ENCODE measurements at places on chromosomes 4 and X.

- peak overlapping the region; percentile 92 for H3K27ac ChIP-seq
- H3K36me3 ChIP-seq = no peaks in the 10 kb centered on the region
- peak overlapping the region; percentile 86 for H3K4me3 ChIP-seq
These were observed 1.2 kb upstream of the PHKA2 start for GRCh38 chrX:18985186-18985435.

DNA sequence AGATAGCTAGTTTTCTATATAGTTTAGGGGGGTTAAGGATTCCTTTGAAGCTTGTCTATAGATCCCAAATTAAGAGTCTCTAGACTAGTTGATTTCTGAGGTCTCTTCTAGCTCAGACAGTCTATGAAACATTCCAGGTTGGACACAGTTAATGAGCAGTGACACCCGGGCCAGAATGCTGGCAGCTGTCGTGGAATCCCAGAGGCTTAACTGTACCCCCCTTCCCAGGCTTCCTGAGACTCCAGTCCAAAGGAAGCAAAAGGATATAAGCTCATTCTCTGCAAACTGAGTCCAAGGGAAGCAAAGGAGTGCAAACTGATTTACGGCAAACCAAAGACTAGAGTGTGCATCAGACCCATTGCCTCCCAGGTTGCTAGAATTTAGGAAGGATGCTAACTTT lies 62.9 kb downstream of the DCX start:
- no peaks in the 10 kb centered on the region for H3K27me3 ChIP-seq
- H3K36me3 ChIP-seq = no peaks in the 10 kb centered on the region
- H3K4me3 ChIP-seq = no peak overlapping the region
- DNase-seq = no peak
- H3K27ac ChIP-seq = no peak overlapping the region

GRCh38 chrX:42119076-42119475 lies 195.7 kb upstream of the CASK start:
- no peaks in the 10 kb centered on the region for H3K36me3 ChIP-seq

GRCh38 chr4:129046055-129046959 lies 47.0 kb downstream of the SCLT1 start:
- H3K36me3 ChIP-seq = peaks cover 2% of the 10 kb centered on the region
- H3K27me3 ChIP-seq = no peaks in the 10 kb centered on the region
- H3K27ac ChIP-seq = peak overlapping the region; percentile 49
- peaks cover 8% of the 10 kb centered on the region for H3K4me1 ChIP-seq
- no peak for DNase-seq

DNA sequence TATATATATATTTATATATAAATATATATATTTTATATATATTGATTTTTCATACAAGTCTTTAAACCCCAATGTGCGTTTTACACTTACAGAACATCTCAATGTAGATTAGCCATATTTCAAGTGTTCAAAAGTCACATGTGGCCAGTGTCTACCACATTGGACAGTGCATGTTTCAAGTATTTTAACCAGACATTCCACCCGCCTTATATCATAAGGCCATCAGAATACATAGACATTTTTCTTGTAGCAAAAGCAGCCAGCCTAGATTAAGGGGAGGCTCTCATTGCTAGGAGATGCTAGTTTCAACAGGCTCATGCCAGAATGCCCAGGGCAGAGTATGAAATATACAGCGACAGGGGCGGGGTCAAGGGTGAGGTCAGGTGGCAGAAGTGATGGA lies 202.0 kb downstream of the NR3C2 start:
- no peak for DNase-seq
- H3K4me3 ChIP-seq = no peak overlapping the region
- H3K4me1 ChIP-seq = peaks cover 13% of the 10 kb centered on the region

DNA sequence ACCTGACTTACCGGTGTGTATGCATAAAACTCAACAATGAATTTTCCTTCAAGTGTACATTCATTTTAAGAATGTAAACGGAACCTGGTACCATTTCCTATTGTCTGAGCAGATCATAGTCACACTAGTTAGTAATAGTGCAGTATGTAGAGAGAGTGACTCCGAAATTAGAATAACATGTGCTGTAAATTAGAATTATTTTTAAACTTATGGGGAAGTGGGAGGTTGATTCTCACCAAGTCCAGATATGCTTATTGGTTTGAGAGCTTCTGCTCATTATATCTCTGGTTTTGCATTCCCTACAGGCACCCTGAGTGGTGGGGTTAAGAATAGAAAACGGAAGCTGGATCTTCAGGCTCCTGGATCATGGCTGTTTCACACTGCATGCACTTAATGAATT lies 39.6 kb downstream of the KLF3 start:
- DNase-seq = no peak
- no peak overlapping the region for H3K27ac ChIP-seq
- H3K36me3 ChIP-seq = no peaks in the 10 kb centered on the region
- peaks cover 15% of the 10 kb centered on the region for H3K4me1 ChIP-seq
- H3K4me3 ChIP-seq = no peak overlapping the region

- H3K27me3 ChIP-seq = no peaks in the 10 kb centered on the region
- H3K27ac ChIP-seq = no peak overlapping the region
- no peak overlapping the region for H3K4me3 ChIP-seq
- H3K36me3 ChIP-seq = no peaks in the 10 kb centered on the region
- DNase-seq = no peak
These were observed 233.0 kb upstream of the SLC7A11 start for GRCh38 chr4:138475116-138475515.

DNA sequence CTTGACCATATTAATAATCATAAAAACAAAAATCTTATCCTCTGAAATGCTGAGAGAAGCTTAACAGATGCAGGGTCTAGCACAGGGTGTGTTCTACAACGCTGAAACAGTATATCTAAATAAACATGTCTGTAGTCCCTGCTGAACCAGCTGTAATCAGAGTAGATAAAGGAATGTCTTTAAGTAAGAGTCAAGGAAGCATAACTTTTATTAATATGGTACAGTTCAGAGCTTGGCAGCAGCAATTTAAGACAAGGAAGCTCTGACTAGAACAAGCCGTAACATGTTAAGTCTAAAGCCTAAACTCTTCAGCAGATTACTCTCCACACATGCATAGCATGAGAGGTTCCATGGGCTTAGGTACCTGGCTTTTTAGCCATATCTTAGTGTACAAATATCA lies 36.1 kb downstream of the NFKB1 start:
- H3K4me3 ChIP-seq = no peak overlapping the region
- H3K27me3 ChIP-seq = no peaks in the 10 kb centered on the region
- no peak for DNase-seq
- H3K27ac ChIP-seq = no peak overlapping the region
- H3K36me3 ChIP-seq = peaks cover 4% of the 10 kb centered on the region
- peaks cover 40% of the 10 kb centered on the region for H3K4me1 ChIP-seq

- H3K27me3 ChIP-seq = no peaks in the 10 kb centered on the region
- DNase-seq = no peak
- H3K4me3 ChIP-seq = no peak overlapping the region
These were observed 7.9 kb downstream of the NONO start for GRCh38 chrX:71291381-71291780.

DNA sequence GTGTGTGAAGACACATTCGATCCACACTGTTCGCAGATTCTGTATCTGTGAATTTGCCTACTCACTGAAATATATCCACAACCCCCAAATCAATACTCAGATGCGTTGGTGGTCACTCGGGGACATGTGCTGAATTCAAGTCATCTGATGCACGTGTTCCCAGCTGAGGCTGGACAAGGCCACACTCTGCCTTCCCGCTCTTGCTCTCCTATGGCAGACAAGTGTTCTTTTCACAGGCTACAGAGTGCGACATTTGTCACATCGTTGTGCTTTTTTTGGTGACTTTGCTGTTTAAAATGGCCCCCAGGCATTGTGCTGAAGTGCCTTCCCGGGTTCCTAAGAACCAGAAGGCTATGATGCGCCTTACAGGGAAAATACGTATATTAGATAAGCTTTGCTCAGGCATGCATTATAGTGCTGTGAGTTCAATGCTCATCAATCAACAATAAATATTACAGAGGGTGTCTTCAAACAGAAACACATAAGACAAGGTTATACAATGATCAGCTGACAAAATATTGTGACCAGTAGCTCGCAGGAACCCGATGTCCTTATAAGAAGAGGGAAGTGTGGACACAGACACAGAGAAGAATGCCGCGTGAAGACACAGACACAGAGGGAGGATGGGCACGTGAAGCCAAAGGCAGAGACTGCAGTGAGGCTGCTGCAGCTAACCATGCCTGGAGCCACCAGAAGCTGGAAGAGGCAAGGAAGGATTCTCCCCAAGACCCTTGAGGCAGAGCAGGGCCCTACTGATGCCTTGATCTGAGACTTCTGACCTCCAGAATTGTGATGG lies 42.0 kb downstream of the IRF2 start:
- H3K4me3 ChIP-seq = no peak overlapping the region
- H3K4me1 ChIP-seq = peaks cover 46% of the 10 kb centered on the region
- H3K27me3 ChIP-seq = no peaks in the 10 kb centered on the region

DNA sequence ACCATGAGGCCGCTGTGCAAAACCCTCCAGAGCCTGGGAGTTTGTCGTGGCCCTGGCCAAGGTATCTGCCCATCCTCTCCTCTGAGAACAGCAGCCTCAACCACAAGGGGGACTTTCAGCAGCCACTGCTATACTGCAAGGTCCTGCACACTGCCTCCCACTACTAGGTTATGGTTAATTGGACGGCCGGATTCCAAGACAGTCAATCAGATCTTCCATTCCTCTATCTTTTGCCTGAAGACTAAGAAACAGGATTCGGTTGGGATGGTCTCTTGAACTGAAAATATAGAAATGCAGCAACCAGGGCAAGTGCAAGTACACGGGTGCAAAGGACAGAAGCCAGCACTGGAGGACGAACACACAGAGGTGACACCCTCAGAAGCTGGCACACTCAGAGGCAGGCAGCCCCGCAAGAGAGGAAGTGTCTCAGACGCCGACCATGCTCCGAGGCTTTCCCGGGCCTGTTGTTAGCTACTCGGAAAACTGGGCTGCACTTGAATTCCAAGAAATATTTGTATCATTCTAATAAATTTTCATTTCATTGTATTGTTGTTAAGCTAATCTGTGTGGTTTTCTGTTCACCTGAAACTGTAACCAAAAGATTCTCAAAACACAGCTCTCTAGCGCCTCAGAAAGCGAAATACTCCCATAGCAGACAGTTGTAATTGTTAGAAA lies 63.3 kb downstream of the AFAP1 start:
- no peaks in the 10 kb centered on the region for H3K36me3 ChIP-seq
- H3K27ac ChIP-seq = peak overlapping the region; percentile 95
- H3K4me3 ChIP-seq = peak overlapping the region; percentile 86
- peaks cover 45% of the 10 kb centered on the region for H3K4me1 ChIP-seq
- DNase-seq = peak; percentile 29
- H3K27me3 ChIP-seq = no peaks in the 10 kb centered on the region

DNA sequence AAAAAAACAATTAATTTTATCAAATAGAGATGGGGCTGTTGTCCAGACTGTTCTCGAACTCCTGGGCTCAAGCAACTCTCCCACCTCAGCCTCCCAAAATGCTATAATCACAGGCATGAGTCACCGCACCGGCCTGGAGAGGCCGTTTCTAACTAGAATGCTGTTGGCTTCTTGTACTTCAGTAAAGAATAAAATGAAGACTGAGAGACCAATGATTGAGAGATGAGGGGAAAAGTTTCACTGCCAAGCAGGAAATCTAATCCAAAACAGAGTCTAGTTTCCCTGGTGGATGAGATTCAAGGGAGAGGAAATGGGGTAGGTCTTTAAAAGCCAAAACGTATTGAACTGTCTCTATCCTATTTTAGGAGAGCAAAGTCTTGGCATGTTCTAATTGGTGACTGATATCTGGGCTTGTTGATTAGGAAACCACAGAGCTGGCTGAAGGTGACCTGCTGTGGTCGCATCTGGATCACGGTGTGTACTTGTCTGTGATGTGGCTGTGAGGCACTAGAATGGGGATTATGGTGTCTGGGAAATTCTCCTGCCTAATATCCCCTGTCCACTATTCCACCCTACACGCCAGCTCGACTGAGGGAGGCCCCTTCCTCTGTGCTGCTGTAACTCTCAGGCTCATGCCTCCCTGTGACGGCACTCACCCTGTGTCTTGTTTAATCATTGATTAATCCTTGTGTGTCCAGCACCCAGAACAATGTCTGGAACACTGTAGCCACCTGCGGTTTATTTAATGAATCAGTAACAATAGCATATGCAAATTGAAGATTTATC lies 15.0 kb upstream of the TRIM2 start:
- H3K4me3 ChIP-seq = no peak overlapping the region
- H3K36me3 ChIP-seq = no peaks in the 10 kb centered on the region
- H3K27ac ChIP-seq = no peak overlapping the region
- DNase-seq = no peak

GRCh38 chr4:113524505-113525186 lies 236.9 kb downstream of the CAMK2D start:
- no peak overlapping the region for H3K4me3 ChIP-seq
- no peaks in the 10 kb centered on the region for H3K27me3 ChIP-seq
- H3K4me1 ChIP-seq = peaks cover 2% of the 10 kb centered on the region
- no peak for DNase-seq
- peaks cover 3% of the 10 kb centered on the region for H3K36me3 ChIP-seq

- peak; percentile 75 for DNase-seq
- peaks cover 7% of the 10 kb centered on the region for H3K36me3 ChIP-seq
- peaks cover 24% of the 10 kb centered on the region for H3K4me1 ChIP-seq
- peak within 1 kb of the TSS; percentile 98 for H3K27ac ChIP-seq
- no peaks in the 10 kb centered on the region for H3K27me3 ChIP-seq
These were observed at the start of gene NFKB1 for GRCh38 chr4:102500696-102501446. TSS of gene NFKB1 (plus strand) at chr4:102501359. CDS start at chr4:102525519, 24,160 bp downstream.

- peaks cover 5% of the 10 kb centered on the region for H3K27me3 ChIP-seq
- no peak within 1 kb of the TSS for H3K4me3 ChIP-seq
- no peak for DNase-seq
- no peak within 1 kb of the TSS for H3K27ac ChIP-seq
- H3K4me1 ChIP-seq = no peaks in the 10 kb centered on the region
These were observed at the start of gene NHS for GRCh38 chrX:17374619-17375366. TSS of gene NHS (plus strand) at chrX:17375200. CDS start at chrX:17375758, 558 bp downstream.

DNA sequence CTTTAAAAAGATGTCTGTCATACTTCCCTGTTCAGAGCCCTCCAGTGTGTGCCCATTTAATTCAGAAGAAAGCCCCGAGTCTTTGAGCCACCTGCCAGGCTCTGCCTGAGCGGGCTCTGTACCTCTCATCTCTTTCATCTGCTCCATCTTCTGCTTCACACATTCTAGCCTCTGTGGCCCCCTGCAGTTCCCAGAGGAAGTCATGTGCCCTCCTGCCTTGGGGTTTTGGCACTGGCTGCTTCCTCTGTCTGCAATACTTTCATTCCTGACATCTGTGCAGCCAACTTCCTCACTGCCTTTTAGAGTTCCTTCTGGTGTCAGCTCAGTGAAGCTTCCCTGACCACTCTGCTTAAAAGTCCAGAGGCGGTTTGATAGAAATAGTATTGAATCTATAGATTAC lies 6.2 kb upstream of the STK32B start:
- no peak overlapping the region for H3K4me3 ChIP-seq
- peaks cover 7% of the 10 kb centered on the region for H3K36me3 ChIP-seq
- peaks cover 56% of the 10 kb centered on the region for H3K27me3 ChIP-seq
- DNase-seq = no peak

DNA sequence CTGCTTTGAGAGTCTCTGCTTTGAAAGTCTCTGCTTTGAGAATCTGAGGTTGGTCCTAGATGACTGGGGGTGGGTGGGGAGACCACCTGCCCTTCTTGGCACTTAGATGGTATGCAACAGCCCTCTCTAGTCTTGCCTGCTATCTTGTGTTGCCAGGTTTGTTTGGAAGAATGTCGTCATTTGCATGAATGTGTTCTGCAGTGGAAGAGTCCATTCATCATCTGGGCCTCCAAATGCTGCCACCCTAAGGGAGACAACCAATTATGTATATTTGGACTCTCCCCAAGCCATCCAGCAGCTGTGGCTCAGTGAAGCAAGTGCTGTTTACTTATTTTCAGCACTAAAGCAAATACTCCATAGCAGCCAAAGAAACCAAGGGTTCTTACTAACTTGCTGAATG lies 44.6 kb upstream of the TRPC5OS start:
- H3K4me1 ChIP-seq = no peaks in the 10 kb centered on the region
- H3K36me3 ChIP-seq = no peaks in the 10 kb centered on the region
- no peak for DNase-seq
- no peak overlapping the region for H3K27ac ChIP-seq
- no peak overlapping the region for H3K4me3 ChIP-seq
- no peaks in the 10 kb centered on the region for H3K27me3 ChIP-seq

All from T-helper 17 cell (primary cell).